Left colon (tissue), 2 donors: ENCODE measurements at places on chromosomes 2 and 18. TPM values are rescaled to one million over a fixed set of nuclear protein-coding genes. Genes with fewer than 3 reads are reported as not detected.

GRCh38 chr2:161004379-161004778, 155.8 kb upstream of the TANK start:
- DNase-seq = no peak

DNA sequence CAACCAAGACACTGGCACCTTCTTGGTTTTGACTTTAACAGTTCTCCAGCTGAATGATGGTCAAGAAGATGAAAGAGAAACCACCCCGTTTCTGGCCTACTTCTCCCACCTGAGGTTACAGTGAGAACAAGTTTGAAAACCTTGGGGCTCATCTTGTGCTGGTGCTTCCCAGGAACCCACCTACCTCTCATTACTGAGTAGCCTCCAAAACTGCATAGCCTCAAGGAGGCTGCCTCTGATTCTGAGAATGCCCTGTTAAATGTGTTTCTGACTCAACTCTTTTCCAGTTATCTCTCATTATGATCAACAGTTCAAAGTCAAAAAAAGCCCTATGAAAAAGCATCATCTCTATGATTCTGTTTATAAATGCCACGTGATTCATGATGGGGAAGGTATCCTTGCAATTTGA, 121.9 kb downstream of the CACNB4 start:
- no peak for DNase-seq

DNA sequence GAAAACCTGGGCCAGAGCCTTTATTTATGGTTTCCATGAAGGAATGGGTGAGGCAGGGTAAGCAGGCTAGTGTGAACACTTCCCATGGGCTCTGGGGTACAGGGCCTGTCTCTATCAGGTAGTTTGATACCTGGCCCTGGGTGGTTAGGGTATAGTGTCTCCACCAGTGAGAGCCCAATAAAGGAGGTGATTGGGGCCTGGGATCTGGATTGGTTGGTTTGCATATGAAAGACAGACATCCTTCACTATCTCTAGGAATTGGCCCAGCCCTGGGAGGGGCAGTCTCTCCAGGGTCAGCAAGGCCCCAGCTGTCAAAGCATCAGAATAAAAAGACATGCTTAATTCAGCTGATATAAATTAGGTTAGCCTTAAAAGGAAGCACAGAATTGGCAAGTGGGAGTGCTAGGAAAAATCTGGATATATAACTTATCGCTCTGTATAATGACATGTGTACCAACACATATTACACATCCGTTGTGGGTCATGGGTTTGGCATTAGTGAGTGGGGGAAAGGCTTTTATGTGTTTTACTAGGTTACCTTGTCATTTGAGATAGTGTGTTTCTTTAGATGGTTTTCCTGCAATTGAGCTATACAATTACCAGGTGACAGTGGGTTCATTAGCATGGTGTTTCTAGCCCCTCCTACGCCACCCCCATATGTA, 18.5 kb upstream of the TMEM178A start:
- no peak for DNase-seq

GRCh38 chr2:46230677-46231425, 66.4 kb upstream of the EPAS1 start:
- DNase-seq = no peak

DLX1 gene
- not detected for total RNA-seq

- DNase-seq = no peak
Observed at GRCh38 chr18:10296491-10296890, 157.9 kb upstream of the APCDD1 start.
